Adrenal gland (tissue), 19 donors: ENCODE measurements at places on chromosomes 1 and 21.

- no peaks in the 10 kb centered on the region for H3K36me3 ChIP-seq
- H3K27me3 ChIP-seq, result no peaks in the 10 kb centered on the region
- DNase-seq, result peak; percentile 74
- H3K27ac ChIP-seq, result no peak overlapping the region
- no peaks in the 10 kb centered on the region for H3K4me1 ChIP-seq
Observed at GRCh38 chr1:165257969-165258459, 98.5 kb downstream of the LMX1A start.

DNA sequence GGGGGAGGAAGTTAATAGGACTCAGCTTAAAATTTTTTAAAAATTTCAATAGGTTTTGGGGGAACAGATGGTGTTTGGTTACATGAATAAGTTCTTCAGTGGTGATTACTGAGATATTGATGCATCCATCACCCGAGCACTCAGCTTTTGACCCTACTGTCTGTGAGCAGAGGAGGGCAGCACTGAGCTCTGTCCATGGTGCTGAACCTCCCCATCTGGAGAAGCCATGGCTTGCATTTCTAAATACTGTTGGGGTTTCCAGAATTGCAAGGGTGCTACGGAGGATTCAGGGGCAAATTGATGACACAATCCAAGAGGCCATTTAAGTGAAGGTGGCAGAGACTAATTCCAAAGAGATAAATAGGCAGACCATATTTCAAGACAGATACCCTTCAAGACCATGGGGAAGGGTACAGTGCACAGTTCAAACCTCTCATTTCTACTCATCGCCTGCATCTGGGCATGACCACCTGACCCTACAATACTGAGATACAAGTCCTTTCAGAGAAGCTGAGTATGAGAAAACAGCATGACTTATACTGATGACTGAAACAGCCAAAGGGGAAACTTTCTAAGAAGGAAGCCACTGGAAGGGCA, 17.2 kb downstream of the SYT2 start:
- no peak overlapping the region for H3K4me3 ChIP-seq
- H3K36me3 ChIP-seq, result no peaks in the 10 kb centered on the region
- H3K27ac ChIP-seq, result no peak overlapping the region
- no peaks in the 10 kb centered on the region for H3K4me1 ChIP-seq
- DNase-seq, result peak; percentile 69
- peaks cover 18% of the 10 kb centered on the region for H3K27me3 ChIP-seq

GRCh38 chr1:62727656-62728407, 39.6 kb upstream of the DOCK7 start:
- no peak overlapping the region for H3K27ac ChIP-seq
- no peaks in the 10 kb centered on the region for H3K36me3 ChIP-seq
- H3K4me1 ChIP-seq, result no peaks in the 10 kb centered on the region
- no peak for DNase-seq
- no peak overlapping the region for H3K4me3 ChIP-seq

GRCh38 chr1:6127587-6128163, 52.4 kb downstream of the CHD5 start:
- peak; percentile 79 for DNase-seq
- H3K36me3 ChIP-seq, result no peaks in the 10 kb centered on the region
- no peaks in the 10 kb centered on the region for H3K27me3 ChIP-seq
- no peak overlapping the region for H3K4me3 ChIP-seq
- H3K27ac ChIP-seq, result no peak overlapping the region
